ENCODE measurements at places on chromosomes 12 and 14. TPM values are rescaled to one million over a fixed set of nuclear protein-coding genes. Genes with fewer than 3 reads are reported as not detected.
A peak's percentile ranks its signal among the peaks of the same experiment; 100 is the strongest.

GRCh38 chr12:46585854-46586621 is 213.5 kb upstream of the SLC38A2 start:
- DNase-seq: no peak

GRCh38 chr12:25979563-25979962 is 21.1 kb downstream of the RASSF8 start:
- DNase-seq: no peak

DNA sequence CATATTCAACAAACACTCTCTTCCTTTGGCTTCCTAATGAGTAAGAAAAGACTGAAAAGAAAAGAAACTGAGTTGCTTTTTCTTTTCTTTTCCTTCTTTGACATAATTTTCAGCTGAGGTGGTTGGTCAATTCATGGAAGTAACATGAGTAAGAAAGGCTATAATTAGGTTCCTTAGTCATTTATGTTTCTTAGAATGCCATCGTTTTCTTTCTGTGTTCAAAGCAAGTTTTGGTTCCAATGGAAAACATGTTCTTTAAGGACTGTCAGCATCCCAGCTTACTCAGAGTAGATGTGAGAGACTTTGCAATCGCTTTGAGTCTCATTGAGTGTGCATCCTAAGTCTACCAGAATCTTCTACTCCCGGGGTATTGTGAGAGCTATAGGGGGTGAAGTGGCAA is 882.4 kb downstream of the DIO2 start:
- no peak for DNase-seq

DNA sequence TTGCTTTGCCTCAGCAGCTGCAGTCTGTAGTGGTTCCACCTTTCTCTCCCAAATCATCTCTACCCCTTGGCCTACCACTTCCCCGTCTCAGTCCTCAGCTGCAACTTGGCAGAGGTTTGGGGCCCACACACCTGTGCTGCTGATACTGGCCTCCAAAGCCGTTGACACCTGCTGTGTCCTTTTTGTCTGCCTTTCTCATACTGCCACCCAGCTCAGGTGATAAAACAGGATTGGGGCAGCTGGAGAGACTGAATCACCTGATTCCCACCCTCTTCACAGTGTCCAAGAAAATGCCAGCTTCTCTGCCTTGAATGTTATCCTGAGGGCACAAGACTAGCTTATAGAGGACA is 103.7 kb downstream of the ETV6 start:
- no peak for DNase-seq

The KLRD1 gene
- polyA plus RNA-seq: 0.37 TPM

DNA sequence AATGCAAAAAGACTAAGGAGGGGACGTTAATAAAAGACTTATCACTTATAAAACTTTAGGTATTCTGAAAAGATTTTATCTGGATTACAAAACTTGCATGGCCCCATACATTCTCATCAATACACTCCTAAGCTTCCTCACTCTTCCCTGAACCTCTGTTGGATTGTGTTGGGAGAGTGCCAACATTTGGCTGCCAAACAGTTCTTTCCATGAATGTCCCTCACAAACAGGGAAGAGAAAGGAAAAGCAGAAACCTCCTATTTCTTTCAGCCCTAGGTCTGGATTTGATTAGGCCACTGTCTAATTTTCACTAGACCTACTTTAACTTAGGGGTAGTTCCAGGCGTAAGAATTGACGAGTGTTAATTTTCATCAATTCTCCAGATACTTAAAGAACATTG is 11.7 kb downstream of the PTHLH start:
- no peak for DNase-seq

DNA sequence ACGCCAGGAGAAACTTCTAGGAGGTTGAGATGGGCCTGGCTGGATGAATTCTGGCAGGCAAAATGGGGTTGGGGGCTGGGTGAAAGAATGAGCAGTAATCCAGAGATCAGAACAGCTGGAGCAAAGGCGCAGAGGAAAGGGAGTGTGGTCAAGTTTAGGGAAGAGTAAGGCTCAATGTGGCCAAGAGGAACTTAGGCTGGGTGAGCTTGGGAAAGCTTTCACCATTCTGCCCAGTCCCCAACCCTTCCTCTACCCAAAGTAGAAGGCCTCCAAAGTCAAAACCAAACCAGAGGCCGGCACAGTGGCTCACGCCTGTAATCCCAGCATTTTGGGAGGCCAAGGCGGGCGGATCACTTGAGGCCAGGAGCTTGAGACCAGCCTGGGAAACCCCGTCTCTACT is 10.2 kb upstream of the RABGGTA start:
- DNase-seq: no peak

- no peak for DNase-seq
These were observed 60.3 kb upstream of the GALNT9 start for GRCh38 chr12:132389526-132390286.

DNA sequence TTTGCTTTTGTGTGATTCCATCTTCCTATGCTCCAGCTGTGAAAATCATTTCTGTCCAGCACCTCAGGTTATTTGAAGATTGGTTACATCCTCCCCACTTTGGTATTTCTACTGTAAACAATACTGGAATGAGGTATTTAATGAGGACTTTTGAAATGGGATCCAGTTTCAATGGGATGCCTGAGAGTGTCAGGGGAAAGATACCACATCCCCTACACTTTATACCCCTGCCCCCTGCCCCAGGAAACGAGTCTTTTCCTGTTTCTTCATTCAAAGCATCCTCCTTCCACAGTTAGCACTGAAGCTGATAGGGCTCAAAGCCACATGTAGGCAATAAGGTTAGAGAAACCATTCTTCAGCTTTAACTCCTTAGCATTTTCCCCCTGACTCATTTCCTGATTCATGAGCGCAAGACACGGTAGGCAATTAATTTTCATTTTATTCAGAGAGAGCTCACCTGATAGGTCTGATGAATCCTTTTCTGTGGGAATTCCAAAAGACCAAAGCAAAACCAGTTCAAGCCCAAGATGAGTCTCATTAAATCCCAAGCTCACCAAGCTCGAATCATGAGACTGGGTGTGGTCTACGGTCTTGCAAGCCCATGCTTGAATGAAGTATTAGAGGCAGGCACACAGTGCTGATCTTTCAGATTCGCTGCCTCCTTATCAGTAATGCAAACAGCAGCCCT is 143.6 kb upstream of the CRY1 start:
- peak; percentile 40 for DNase-seq

The LRRC74A gene
- not detected for polyA plus RNA-seq

DNA sequence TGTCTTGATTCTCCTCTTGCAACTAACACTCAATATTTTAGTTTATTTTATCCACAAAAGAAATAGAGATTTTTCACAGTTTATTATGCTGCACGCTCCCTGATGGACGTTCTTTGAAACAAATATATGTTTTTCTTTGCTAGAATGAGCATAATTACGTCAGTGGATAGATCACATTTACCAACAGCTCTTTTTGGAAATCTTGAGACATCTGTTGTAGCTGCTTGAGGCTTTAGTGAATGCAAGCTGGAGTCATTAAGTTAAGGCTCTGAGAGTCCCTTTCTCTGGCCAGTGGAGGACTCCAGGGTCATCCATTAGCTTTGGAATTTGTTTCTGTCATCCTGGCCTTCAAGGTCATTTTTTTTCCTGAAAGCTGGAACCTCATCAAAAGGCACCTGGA is 405.6 kb upstream of the TMEM132C start:
- no peak for DNase-seq

The NRIP2 gene
- 15.9 TPM for polyA plus RNA-seq

The HHIPL1 gene
- 0.32 TPM for polyA plus RNA-seq

The GLIPR1L1 gene
- polyA plus RNA-seq: not detected

- no peak for DNase-seq
These were observed 49.1 kb upstream of the CAND1 start for GRCh38 chr12:67220065-67220464.

- DNase-seq: no peak
These were observed 54.1 kb downstream of the CEP83 start for GRCh38 chr12:94405413-94406116.

- DNase-seq: no peak
These were observed 2.9 kb downstream of the SLC15A4 start for GRCh38 chr12:128820723-128821432.

The FAIM2 gene
- polyA plus RNA-seq: 1.3 TPM

The GPRC5A gene
- polyA plus RNA-seq: 6.3 TPM

DNA sequence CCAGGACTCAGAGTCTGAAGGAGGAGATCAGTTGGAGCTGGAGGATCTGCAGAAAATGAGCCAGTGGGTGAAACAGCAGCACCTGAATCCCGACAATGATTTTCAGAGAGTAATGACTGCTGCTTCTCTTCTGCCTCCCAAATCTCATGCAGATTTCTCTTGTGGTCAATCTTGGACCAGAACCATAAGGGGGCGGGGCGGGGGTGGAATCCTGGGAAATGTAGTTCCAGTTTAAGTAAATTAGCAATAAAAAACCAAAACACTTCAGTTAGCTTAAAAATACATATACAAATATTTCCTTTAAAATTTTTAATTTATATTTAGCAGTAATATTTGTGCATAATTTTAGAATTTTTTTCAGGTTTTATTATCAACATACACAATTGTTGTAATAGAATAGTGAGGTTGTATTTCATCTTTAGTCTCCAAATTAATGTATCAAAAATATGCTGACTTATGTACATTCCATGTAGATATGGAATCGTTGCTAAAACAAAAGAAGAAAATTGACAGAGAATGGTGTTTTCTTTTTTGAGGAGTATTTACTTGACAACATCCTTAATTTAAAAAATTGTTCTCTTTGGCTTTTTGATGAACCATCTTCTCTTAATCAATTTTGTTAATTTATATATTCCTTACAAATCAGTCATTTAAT is 223.5 kb upstream of the SYT10 start:
- DNase-seq: no peak

The POTEG gene
- not detected for polyA plus RNA-seq

The GPRC5D gene
- polyA plus RNA-seq: not detected

DNA sequence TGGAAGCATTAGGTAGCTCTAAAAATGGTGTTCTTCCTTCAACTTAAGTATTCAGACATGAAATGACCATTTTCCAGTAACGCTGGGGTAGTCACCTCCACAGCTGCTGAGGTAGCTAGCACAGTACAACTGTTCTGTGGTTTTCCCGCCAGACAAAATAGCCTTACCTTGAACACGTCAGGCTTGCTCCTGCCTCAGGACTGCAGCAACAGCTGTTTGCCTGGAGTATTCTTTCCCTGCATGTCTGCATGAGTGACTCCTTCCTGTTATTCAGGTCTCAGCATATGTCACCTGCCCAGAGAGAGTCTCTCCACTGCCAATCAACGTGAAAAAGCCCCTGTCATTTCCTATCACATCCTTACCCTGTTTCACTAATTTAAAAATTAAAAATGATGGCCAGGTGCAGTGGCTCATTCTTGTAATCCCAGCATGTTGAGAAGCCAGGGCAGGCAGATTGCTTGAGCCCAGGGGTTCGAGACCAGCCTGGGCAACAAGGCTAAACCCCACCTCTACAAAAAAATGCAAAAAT is 37.9 kb downstream of the WDR89 start:
- DNase-seq: peak; percentile 26

DNA sequence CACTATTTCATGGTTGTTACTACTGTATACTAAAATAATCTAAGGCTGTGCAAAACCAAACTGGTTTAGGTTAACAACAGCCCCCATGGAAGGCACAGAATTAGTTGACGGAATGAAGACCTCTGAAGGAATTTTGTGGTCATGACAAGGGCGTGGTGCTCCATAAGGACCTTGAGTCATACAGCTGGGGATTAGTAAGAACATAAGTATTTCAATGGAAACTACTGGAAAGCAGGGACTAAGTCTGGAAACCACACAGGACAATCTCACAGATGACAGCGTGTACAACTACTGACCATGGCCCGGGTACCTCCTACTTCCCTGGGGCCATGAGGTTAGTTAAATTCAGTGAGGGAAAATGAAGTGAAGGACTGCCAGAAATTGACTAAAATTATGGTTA is 98.5 kb upstream of the PLEKHA5 start:
- DNase-seq: no peak

GRCh38 chr12:54368025-54368708 is 3.9 kb upstream of the GPR84 start:
- DNase-seq: no peak

GRCh38 chr14:50397390-50398188 is 908 bp upstream of the CDKL1 start:
- no peak for DNase-seq

DNA sequence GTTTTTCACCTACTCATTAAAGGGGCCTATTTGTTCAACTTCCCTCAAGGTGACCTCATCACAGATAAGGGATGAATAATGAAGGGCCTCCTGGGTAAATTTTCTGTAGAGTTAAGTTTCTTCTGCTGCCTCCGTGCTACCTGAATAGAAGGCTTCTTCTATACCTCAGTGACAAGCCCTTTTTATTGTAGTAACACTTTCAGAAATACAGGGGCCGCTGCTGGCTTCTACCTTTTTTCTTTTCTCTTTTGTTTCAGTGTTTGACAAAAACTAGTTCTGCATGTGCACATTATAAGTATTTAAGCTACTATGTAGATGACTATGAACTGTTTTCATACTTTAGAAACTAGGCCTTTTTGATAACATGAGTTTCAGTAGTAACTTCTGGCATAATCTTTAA is 207.0 kb downstream of the NAV3 start:
- no peak for DNase-seq

DNA sequence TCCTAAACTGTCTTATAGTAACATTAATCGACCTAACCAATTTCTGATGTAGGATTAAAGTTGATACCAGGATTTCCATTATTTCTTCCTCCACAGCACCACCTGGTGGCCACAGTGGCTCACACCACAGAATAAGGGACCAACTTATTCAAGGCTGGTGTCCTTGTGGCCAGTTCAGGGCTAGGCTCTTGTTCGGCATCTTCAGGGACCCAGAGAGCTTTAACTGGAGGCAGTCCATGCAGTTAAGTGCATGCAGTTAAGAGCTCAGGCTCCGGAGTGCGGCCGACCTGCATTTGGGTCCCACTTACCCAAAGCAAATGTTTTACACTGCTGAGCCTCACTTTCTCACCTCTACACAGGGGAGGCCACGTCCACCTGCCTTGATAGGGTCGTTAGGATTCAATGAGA is 42.0 kb upstream of the GPR68 start:
- peak; percentile 82 for DNase-seq

The HOXC13 gene
- polyA plus RNA-seq: not detected

The GLS2 gene
- 5.6 TPM for polyA plus RNA-seq

- no peak for DNase-seq
These were observed 164.8 kb downstream of the DUSP6 start for GRCh38 chr12:89187507-89187906.

DNA sequence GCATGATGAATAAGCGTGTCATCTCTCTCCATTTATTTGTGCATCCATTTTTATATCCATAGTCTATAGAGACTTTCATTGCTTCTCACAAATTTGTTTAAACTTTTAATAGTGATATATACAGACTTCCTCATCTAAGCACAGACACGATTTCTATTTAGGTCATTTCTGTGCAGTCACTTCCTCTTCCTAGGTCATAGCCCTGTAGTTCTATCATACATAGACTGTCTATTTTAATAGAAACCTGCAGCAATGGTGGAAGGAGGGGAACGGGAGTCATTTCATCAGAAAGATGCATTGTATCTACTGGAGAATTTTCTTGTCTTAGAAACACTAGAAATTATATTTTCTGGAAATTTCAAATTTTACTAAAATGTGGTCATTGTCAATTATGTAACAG is 133.4 kb upstream of the FGD4 start:
- DNase-seq: no peak

The GLI1 gene
- polyA plus RNA-seq: 1.4 TPM

GRCh38 chr14:93108105-93108504 is 7.6 kb downstream of the ITPK1 start:
- no peak for DNase-seq

- DNase-seq: peak; percentile 99
These were observed 413.0 kb downstream of the PCNX1 start for GRCh38 chr14:71320107-71320733.

The NGB gene
- polyA plus RNA-seq: not detected

All from kidney (tissue), 22 donors.